ENCODE measurements at places on chromosomes 7 and 10. TPM values are rescaled to one million over a fixed set of nuclear protein-coding genes. Genes with fewer than 3 reads are reported as not detected.

The KMT2C gene
- total RNA-seq = 42.3 TPM

The ZNF239 gene
- total RNA-seq = 1.5 TPM

The AKR1B15 gene
- not detected for total RNA-seq

The FAM20C gene
- total RNA-seq = 22.2 TPM

The LDB3 gene
- total RNA-seq = 1,542 TPM
